ENCODE measurements at places on chromosomes 6 and 20.

- DNase-seq = no peak
These were observed 87.8 kb downstream of the BMP6 start for GRCh38 chr6:7813704-7814103.

DNA sequence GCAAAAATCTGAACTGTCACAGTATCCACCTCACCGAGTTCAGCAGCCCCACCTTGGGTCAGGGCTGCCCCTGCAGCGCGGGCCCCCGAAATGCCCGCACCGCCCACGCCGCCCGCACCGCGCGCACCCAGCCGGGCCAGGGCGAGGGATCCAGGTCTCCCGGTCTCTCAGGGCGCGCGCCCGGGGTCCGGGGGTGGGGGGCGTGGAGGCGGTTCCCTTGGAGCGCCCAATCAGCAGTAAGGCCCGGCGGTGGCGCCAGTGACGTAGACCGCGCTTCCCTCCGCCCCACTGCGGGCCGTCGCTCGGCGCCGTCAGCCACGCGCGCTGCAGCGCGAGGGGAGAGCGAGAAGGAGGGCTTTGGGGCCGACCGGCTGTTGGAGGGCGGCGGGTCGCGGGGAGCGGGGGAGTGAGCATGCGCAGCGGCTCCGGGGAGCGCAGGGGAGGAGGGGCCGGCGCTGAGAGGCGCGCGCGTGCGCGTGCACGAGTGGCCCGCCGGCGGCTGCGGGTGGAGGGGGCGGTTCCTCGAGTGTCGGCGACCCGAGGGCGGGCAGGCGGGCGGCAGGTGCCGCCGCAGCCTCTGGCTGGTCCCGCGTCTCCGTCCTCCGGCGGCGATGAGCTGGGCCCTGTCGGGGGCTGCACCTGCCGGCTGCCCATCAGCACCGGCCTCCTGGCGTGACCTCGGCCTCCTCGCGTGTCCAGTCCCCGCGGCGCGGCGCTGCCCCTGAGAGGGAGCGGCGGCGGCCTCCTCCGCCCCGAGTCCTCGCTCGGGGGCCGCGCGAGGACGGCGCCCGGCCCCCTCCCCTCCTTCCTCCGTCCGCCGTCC is at the start of gene TMEM170B:
TMEM170B (plus strand) TSS at position 521 of the 823 bp plus-strand sequence. CDS start 529 bp downstream, outside the sequence.
- DNase-seq = peak; percentile 88

DNA sequence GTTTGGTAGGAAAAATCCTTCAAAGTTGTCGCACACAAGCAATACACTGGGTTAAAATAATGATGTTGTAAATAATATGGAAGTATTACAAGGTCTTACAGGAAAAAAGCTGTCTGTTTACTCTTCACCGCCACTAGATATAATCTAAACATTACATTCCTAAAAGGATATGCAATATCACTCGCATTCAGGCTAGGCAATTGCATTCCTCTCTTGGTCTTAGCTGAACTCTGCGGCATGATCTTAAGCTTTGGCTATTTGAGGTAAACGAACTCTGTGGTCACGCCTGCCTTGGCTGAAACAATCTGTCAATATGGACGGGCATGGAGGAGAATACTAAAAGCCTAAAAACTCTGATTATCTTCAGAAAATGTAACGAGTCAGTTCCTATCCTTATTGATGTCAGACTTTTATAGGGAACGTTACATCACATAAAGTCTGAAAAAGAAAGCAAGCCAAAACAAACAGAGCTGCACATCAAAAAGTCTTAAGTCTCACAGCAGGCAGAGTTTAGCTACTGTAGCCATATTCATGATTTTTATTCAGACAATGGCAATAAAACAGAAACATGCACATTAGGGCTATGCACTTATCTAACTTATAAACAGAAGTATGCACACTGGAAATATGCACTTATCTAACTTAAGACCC is 30.8 kb upstream of the FILIP1 start:
- DNase-seq = peak; percentile 82

DNA sequence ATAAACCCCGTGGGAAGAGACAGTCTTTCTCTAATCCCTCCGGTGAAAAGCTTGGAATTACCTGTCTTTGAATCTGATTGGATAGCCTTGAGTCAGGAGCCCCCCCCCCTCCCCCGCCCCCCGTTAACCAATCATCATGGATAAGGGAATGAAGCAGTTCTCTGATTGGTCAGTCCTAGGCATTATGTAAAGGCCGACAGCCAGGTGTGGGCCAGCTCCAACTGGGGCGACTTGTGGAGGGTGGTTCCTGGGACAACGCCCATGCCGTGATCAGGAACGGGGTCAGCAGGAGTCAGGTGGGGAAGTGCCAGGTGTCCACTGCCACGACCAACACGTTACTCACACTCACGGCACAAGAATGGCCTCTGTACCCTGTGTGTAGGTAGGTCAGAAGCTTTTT is 406.8 kb upstream of the SULF2 start:
- no peak for DNase-seq

GRCh38 chr20:889106-889505 is 27.0 kb downstream of the ANGPT4 start:
- no peak for DNase-seq

All from ACHN (cell line).